ENCODE measurements at places on chromosomes 5 and 9.

DNA sequence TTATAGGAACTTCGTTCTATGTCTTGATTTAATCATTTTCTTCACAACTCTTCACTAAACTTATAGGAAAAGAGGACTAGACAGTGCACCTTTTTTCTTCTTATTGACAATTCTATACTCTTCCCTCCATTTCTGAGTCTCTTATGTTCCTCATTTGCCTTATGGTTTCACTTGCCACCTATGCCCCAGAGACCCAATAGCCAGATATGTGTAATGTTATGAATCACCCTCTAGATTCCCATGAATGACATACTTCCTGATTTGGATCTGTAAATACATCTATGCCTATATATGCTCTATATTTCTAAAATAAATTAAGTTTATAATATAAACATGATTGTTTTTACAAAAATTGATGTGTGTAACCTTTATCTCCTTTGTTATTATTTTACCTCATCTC, 514.1 kb upstream of the MEF2C start:
- no peak for DNase-seq

- DNase-seq = no peak
These were observed 78.4 kb downstream of the NDFIP1 start for GRCh38 chr5:142186857-142187594.

DNA sequence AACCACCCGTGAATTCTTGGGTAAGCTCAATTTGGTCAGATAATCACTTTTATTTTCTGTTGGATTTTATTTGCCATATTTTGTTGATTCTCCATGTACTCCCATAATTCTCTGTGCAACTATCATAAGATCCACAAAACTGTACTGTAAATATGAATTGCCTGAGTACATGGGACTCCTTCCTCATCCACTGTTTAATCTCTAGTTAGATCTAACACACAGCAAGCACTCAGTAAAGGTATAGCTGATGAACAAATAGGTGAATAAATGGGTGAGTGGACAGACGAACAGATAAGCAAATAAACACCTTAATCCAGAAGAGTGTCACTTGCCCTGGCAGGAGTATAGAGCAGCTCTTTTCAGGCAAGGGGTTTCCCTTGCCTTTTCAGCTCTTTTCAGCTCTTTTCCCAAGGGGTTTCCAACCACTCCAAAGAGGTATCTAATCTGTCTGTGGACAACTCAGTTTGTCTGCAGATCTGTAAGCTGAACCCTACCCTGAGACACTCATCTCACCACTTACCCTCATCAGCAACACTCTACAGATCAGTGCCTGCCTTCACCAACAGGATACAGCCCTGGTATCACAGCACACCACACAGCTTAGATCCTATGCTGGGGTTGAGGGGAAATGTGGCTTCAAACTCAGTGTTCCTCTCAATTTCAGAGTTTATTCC, 51.2 kb downstream of the SIL1 start:
- no peak for DNase-seq

DNA sequence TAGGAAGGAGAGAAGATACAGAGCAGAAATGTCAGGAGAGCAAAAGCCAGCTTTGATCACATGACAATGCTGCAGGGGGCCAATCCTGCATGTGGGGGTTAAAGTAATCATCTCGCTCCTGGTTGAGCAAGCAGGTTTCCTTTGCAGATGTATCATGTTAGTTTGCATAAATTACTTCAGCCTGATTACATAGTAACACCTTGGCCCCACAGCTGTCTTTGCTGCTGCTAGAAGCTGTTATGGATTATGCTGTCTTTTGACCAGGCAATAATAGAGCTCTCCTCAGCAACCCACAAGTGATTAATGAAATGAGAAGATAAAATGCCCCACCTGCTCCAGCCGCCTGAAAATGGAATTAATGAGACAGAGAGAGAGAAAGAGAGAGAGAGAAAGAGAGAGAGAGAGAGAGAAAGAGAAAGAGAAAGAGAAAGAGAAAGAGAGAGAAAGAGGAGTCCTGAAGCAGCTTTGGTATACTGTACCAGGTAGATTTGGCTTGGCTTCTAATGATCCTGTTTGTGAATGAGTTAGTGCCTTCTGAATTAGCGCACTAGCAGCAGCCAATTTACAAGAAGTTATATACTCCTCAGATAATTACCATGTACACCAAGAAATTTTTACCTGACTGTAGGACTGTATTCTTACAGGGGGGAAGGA, 174.3 kb upstream of the RORB start:
- no peak for DNase-seq

- DNase-seq = no peak
These were observed 79.1 kb upstream of the FCN1 start for GRCh38 chr9:134996591-134997530.

DNA sequence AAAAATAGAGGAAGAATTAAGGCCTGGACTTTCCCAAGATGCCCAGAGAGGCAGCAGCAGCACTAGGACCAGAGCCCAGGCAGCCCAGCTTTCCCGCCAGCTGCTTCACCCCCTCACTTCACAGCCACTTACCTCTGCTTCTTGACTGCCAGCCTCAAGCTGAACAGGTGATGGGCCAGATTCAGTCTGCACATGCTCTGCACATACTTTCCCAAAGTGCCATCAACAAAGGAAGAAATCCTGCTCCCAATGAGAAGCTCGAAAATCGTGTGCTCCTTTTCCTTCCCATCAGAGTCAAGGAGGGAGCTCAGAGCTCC, 4.1 kb upstream of the SLC25A48 start:
- DNase-seq = no peak

- no peak for DNase-seq
These were observed 31.8 kb downstream of the SMC5 start for GRCh38 chr9:70290626-70291025.

DNA sequence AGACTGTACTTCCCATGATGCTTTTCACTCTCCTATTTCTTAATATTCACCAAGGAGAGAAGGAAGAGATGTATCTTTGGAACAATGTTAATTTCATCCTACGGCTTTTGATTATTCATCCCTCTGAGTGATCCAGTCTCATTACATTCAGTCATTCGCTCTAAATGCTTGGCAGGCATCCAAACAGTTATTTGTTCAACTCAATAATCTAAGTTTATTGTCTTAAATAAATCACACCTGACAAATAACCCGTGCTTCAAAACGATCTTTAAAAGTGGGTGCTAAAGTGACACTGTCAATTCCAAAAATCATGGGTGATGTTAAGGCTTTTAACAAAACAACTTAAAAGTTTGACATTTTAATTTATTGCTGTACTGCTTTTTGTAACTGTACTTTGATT, 233.1 kb downstream of the RASEF start:
- no peak for DNase-seq
